ENCODE measurements at places on chromosomes 1 and 21. TPM values are rescaled to one million over a fixed set of nuclear protein-coding genes. Genes with fewer than 3 reads are reported as not detected.

LCE2B gene
- not detected for total RNA-seq

LRRC38 gene
- total RNA-seq, result 0.43 TPM

SPRR1B gene
- 1.1 TPM for total RNA-seq

GRCh38 chr1:58885998-58886397, 102.2 kb upstream of the JUN start:
- no peak for DNase-seq
- H3K27ac ChIP-seq, result no peak overlapping the region
- no peaks in the 10 kb centered on the region for H3K27me3 ChIP-seq
- peak overlapping the region; percentile 60 for H3K4me3 ChIP-seq
- peaks cover 22% of the 10 kb centered on the region for H3K4me1 ChIP-seq
- H3K36me3 ChIP-seq, result no peaks in the 10 kb centered on the region

GRCh38 chr1:189693140-189693539, 784.5 kb downstream of the BRINP3 start:
- no peak overlapping the region for H3K27ac ChIP-seq
- peak; percentile 62 for DNase-seq
- no peaks in the 10 kb centered on the region for H3K4me1 ChIP-seq
- H3K36me3 ChIP-seq, result no peaks in the 10 kb centered on the region

DNA sequence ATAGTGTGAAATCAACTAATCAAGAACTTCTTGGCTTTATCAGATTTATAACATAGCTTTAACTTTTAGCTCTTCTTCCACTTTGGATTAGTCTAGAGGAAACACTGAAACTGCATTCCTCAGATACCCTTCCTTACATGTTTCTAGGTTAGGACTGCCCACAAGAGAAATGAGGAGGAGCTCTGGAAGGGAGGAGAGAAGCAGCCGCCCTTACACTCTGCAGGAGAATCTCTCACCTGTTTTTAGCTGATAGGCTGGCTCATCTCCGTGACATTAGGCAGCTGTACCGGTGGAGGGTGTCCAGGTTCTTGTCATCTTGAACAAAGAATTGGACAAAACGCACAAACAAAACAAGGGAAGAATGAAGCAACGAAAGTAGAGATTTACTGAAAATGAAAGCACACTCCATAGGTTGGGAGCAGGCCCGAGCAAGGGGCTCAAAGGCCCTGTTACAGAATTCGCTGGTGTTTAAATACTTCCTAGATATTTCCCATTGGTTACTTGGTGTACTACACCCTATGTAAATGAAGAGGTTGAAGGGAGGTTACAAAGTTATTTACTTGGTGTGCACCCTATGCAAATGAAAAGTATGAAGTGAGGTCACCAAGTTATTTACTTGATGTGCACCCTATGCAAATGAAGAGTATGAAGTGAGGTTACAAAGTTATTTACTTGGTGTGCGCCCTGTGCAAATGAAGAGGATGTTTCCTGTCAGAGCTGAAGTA, 524.9 kb upstream of the CHRM3 start:
- no peaks in the 10 kb centered on the region for H3K4me1 ChIP-seq
- H3K27ac ChIP-seq, result no peak overlapping the region
